ENCODE measurements at places on chromosomes 13 and 19.

- DNase-seq, result no peak
Observed at GRCh38 chr13:99258210-99258860, at the start of gene GPR18. Gene GPR18 (minus strand): TSS chr13:99258379. CDS start chr13:99255872, 2,507 bp downstream.

- no peak for DNase-seq
Observed at GRCh38 chr19:30406220-30407067, 34.3 kb downstream of the ZNF536 start.

GRCh38 chr19:31421082-31421481, 71.8 kb upstream of the TSHZ3 start:
- no peak for DNase-seq

DNA sequence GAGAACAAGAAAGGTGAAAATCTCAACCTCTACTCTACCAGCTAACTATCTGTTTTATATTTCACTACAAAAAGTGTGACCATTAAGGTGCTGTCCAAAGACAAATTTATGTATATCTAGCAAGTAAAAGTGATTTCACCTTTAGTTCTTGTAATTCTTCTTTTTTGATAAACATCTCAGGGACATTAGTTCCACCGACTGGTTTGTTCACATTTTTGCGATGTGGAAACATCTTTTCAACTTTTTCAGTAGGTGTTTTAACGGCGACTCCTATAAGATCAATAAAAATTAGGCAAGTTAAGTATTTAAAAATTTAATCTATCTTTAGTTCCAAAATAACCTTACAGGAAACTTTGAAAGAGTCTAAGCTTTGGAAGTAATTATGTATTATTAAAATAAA, 33.3 kb downstream of the CLDN10 start:
- no peak for DNase-seq

DNA sequence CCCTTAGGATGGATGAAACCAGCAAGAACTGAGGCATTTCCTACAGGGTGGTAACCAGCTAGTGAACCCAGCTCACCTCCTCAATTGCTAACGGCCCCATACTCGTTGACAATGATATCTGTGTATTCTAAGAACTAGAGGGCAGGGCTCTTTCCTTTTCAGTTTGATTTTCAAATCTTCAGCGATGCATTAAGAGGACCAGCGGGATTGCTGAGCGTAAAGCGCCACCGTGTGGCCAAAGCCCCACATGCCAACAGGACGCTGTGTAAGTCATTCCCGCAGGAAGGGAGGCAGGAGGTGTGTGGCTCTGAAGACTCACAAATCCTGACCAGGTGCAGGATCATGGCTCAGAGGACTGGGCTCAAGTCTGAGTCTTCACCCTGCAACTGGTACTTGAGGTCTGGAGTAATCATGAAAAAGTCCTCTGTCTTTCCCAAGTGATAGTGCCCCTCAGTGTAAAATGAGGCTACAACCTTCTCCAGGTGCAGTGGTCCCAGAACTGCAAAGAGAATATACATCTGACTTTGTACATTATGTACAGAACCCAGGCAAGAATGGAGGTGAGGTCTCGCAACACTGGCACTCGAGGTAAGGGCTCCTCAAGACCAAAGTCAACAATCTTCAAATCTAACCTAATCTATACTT, 40.9 kb downstream of the C13orf42 start:
- DNase-seq, result peak; percentile 65

GRCh38 chr13:33015791-33016323, 366 bp upstream of the KL start:
- no peak for DNase-seq

DNA sequence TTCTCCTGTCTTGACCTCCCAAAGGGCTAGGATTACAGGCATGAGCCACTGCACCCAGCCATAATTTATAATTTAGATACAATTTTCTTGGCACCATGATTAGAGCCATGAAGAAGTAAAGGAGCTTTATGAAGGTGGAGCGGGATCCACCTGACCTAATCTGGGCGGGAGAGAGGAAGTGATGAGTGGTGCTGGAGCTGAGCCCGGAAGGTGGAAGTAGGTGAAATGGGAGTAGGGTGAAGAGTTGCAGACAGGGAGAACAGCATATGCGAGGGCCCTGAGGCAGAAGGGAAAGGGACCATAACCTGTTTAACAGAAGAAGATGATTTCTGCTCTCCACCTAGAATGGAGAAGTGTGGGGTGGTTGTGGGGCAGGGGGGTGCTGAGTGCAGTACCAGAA, 4.2 kb downstream of the BLOC1S3 start:
- no peak for DNase-seq

GRCh38 chr19:10142701-10143375, 23.1 kb upstream of the EIF3G start:
- DNase-seq, result no peak

- no peak for DNase-seq
Observed at GRCh38 chr13:73451221-73452029, 392.6 kb downstream of the KLF5 start.

- no peak for DNase-seq
Observed at GRCh38 chr13:111908981-111909380, 158.0 kb upstream of the SOX1 start.

GRCh38 chr19:35560677-35561076, 2.8 kb downstream of the ATP4A start:
- no peak for DNase-seq

GRCh38 chr13:113371061-113371460, 7.1 kb upstream of the GRTP1 start:
- no peak for DNase-seq

- no peak for DNase-seq
Observed at GRCh38 chr13:73070451-73071098, 11.8 kb downstream of the KLF5 start.

DNA sequence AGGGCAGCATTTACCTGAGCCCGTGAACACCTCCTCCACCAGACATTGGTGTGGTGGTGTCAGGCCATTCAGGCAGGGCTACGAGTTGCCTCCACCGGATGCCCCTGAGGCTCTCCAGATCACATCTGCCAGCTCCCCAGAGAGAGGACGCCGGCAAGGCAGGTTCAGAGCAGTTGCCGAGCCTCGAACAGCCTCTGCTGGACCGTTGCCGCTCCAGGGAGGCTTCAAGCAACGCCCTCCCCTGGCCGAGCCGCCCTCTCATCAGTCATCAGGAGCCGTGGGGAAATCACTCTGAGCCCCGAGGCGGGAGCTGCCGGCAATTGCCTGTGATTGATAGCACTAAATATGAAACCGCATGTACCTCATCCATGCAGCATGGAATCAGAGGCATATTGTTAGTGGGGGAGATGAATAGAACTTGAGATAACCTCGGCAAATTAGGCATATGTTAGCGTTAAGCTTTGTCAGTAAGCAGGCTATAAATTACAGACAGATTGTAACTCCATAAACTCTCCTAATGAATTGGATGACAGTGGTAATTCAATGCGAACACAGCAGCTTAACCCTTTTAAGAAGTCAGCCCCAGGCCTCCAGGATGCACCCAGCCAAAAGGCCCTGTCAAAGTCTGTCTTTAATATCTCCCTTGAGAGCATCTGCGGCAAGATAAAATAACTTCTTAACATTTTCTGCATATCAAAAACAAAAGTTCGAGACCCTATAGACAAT, 29.8 kb upstream of the SPACA7 start:
- DNase-seq, result no peak

GRCh38 chr13:45280751-45281634, 60.0 kb downstream of the TPT1 start:
- DNase-seq, result peak; percentile 60

- DNase-seq, result no peak
Observed at GRCh38 chr13:71320452-71320851, 546.6 kb downstream of the DACH1 start.

Data from stimulated activated CD4-positive, alpha-beta T cell treated with anti-CD3 and anti-CD28 coated beads, Interleukin-4, amount 100 ng/mL, for 4 hours (primary cell).